ENCODE measurements at places on chromosomes 11 and 22.

DNA sequence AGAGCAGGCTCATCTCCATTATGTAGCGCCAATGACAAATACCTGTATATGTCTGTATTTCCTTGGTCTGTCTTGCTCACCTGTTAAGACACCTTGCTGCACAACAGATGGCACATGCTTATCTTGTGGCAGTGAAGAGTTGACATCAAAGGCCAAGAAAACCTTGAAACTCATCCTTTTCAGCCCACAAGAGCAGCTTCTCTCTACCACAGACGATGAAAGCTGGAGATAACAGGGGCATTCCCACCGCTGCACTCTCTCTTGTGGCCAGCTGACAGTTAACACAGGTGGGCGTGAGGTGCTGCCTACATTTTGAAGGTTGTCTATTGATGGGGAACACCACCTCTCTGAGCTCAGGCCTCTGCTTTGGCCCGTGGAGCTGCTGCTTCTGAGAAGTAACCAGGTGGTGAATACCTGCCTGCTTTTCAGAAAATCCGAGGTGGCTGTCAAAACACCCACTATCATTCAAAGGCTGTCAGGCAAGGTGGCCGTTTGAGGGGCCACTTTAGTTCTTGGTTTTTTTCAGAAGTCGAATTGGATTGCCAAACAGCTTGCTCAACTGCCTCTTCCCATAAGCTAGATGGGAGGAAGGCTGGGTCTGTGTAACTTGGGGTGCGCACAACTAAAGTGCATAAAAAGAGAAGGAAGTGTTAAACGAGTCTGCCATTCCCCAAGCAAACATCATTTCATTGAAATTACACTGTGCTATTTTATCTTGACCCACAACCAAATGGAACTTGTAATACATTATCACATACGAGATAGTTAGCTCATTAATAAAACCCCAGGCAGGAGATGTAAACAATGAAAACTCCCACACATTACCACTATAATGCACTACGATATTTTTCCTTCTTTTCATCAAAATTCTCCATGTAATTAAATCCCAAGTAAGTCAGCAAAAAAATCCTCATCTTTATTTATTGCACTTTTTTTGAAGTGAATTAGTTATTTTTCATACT, 87.1 kb upstream of the RAG2 start:
- no peak for DNase-seq

- no peak for DNase-seq
These were observed 72.9 kb downstream of the LARGE2 start for GRCh38 chr11:45995342-45995734.

- no peak for DNase-seq
These were observed 7.5 kb downstream of the ZNF74 start for GRCh38 chr22:20401376-20402014.

DNA sequence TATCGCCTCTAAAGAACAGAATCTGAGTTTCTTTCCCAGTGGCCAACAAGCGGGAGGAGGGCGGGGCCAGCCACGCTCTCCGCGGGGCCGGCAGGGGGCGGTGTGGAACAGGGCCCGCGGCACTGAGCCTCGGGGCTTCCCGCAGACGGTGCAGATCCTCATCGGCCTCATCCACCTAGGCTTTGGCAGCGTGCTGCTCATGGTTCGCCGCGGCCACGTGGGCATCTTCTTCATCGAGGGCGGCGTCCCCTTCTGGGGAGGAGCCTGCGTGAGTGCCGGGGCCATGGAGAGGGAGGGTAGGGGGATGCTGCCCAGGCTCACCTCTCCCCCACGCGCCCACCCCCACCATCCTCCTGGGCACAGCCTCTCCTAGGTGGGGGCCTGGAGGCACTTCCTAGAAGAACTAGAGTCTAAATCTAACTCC, 10.7 kb downstream of the MS4A15 start:
- no peak for DNase-seq

DNA sequence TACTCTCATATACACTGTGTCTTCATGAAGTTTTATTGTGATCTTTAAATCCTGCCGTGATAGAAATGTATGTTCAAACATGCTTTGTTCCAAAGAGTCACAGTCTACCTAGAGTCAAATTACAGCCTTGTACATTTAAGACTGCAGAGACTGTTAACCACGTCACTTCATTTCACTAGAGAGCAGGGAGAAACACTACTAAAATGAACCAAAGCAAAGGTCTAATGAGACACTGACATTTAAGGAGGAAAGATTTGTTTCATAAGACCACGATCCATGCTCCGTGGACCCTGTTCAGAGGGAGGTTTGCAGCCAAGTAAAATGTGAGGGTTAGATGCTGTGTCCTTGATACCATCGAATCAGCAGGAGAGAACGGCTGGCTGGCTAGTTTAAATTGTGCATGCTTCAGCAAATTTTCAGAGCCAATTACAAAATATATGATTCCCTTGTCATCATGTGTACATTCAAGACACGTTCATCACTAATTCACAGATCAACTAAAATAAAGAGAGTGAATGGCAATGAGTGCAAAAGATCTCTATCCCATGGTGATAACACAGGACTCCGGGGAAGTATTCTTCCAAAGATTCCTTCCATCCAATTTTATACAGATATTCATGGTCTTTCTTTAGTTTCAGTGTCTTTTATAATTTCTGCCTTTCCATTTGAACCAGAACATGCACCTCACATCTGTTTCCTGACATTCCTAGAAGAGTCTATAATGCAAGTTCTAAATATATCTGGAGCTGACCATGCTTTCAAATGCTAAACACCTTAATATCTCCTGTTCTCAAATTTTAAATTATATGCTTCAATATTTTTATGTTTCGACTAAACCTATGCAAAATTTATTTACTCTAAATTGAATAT, 960.9 kb upstream of the FAT3 start:
- no peak for DNase-seq

DNA sequence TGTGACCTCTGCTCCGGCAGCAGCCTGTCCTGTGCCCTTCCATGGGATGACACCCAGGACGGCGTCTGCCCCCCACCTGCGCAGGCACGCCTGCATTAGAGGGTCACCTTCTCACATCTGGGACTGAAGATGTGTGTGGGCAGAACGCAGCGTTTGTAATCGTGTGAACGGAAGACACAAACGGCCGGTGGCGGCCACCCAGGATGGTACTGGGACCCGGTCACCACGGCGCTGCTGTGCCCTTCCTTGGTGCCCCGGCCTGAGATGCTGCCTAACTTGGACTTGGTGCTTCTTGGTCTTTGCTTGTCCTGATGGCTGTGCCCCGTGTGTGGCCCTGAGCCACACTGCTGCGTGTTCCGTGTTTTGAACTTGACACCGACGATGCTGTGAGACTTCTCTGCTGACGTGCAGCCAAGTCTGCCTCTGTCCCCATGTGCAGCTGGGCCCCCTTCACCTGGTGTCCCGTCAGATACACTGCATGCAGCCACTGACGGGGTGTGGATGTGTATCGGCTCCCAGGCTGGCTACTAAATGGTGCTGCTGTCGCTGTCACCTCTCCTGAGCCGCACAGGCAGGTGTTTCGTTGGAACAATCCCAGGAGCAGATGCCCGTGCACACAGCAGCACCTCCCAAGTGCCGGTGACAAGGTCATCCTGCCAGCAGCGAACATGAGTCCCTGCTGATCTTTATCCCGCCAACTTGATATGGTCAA, 21.4 kb downstream of the YPEL1 start:
- no peak for DNase-seq

GRCh38 chr11:57426929-57427726, at the start of gene SLC43A3:
Gene SLC43A3, minus strand, starts transcription at chr11:57427121. Its CDS starts 949 bp downstream, at chr11:57426172.
- peak; percentile 33 for DNase-seq

DNA sequence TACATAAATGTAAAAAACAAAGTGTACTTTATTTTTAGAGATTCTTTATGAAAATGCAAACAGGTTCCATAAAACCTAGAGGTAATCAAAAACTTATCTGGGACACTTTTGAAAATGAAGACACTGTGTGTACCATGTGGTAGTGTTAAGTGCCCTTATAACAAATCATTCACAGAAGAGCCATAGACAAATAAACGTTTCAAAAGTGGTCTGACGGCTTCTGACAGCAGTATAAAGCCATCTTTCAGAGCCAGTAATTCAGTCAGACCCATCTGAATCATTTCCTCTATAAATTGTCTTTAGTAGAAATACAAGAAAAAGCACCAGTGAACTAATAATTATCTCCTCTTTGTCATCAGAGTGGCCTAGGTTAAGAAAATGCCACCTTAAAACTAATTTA, 100.0 kb downstream of the PAX6 start:
- no peak for DNase-seq

DNA sequence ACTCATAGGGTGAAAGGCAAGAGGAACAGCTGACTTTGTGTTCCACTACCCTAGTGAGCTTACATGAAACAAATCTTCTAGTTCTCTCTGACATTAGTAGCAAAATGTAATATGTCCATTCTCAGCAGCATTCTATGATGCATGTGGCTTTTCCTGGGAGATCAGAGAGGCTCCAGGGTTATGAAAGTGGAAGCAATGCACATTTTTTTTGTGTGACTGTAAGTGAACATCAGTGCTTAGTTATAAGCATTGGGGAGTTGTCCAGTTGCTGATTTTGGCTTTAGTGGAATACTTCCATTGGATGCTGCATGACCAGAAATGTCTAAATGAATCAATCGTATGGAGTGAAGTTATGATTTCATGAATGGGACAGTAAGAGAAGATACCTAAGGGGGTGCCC, 255.9 kb downstream of the FAT3 start:
- DNase-seq = no peak

GRCh38 chr11:133402551-133402950, 129.8 kb downstream of the OPCML start:
- DNase-seq = no peak

DNA sequence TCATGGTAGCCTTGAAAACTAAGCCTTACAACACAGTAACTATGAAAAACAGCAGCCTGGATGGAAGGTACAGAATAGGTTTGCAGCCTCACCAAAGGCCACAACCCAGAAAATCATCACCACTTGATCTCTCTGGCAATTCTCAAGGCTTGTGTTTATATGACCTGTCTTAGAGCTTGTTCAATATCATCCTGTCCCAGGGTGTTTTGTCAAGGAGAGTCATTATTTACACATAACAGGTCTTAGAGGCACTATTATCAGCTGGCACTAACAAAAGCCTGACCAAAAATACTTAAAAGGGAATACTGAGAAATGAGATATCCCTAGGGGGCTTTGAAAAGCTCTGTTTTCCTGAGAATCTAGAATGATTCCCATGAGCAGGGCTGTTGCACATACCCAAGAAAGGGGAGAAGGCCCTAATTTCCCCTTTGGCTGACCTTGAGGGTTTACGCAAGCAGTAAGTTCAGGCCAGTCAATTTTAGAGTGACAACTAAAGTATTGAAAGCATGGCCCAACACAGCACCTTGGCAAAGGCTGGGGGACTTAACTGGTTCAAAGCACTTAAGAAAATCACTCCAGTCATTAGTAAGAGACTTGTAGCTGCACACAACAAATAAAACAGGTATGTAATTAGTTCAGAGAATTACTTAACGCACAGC, 7.9 kb downstream of the SC5D start:
- DNase-seq = no peak

GRCh38 chr22:44037519-44038375, 13.6 kb downstream of the PARVB start:
- peak; percentile 62 for DNase-seq

GRCh38 chr11:130804306-130805076, 111.8 kb downstream of the SNX19 start:
- no peak for DNase-seq

GRCh38 chr11:110818032-110818687, 105.9 kb upstream of the ARHGAP20 start:
- no peak for DNase-seq

DNA sequence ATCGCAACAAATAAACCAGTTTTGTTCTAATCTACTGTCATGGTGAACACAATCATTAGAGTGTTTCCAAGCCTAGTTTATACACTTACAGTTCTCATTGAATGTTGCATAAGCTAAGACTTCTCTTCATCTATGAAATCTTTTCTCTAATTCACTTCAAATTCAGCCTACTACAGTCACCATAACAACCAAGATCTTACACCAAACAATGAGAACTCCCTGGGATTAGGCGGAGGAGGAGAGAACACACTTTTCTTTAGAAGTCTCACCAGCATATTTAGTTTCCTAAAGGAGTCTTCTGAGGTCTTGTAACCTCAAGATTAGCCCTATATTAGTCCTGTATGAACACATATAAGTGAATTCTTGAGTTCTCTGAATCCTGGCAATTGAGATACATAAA, 1889.7 kb downstream of the LRRC4C start:
- no peak for DNase-seq

- no peak for DNase-seq
These were observed 71.0 kb downstream of the BRD1 start for GRCh38 chr22:49756676-49757075.

DNA sequence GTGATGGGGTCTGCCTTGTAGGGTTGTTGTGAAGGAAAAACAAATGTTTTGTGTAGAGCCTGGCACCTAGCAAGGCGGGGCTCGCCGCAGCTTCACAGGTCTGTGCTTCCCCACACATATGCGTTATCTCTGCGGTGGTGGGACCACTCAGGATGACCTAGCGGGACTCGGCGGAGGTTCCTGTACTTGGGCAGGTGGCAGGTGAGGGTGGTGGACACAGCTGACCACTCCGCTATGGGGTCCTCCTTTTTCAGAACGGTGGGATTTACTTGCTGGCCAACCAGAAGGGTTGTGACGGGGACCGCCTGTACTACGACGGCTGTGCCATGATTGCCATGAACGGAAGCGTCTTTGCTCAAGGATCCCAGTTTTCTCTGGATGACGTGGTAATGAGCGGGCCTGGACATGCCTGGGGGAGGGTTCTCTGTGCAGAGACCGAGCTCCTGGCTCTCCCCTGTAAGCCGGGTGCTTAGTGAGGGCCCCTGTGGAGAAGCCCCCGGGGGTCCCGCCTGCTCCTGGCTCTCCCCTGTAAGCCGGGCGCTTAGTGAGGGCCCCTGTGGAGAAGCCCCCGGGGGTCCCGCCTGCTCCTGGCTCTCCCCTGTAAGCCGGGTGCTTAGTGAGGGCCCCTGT, 21.3 kb downstream of the NADSYN1 start:
- DNase-seq = no peak

GRCh38 chr11:47460571-47461235, 11.8 kb upstream of the RAPSN start:
- no peak for DNase-seq

DNA sequence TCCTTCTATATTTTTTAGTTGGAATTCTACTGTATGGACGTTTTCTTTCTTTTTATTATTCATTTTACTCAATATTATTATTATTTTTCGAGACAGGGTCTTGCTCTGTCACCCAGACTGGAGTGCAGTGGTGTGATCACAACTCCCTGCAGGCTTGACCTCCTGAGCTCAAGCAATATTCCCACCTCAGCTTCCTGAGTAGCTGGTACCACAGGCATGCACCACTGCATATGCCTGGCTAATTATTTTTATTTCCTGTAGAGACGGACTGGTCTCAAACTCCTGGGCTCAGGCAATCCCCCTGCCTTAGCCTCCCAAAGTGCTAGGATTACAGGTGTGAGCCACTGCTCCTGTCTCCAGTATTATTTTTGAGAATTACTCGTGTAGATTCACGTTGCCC, 34.0 kb upstream of the CCDC134 start:
- no peak for DNase-seq

All from T1000 (cell line).